H1 (cell line): ENCODE measurements at places on chromosomes 16 and 17.

DNA sequence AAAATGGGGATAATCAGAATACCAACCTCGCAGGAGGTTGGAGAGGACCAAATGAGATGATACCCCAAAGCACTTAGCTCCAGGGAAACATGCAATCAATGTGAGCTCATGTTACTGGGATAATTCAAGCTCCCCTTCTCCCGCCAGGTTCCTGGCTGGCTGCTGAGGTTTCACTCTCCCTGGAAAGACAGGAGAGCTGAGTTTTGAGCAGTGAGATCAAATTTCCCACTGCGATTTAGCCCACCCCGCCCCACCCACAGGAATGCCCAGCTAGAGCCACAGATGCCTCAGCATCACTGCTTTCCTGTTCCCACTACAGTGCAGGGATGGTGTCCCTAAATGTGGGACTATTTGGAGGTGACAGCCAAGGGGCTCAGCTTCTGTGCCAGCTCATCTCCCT, 56.7 kb downstream of the ZNF423 start:
- no peak overlapping the region for H3K4me3 ChIP-seq
- H3K27me3 ChIP-seq = no peaks in the 10 kb centered on the region

- no peak overlapping the region for H3K27ac ChIP-seq
- no peak overlapping the region for H3K4me3 ChIP-seq
- H3K4me1 ChIP-seq = no peaks in the 10 kb centered on the region
Observed at GRCh38 chr17:72523491-72523890, 402.7 kb downstream of the SOX9 start.

DNA sequence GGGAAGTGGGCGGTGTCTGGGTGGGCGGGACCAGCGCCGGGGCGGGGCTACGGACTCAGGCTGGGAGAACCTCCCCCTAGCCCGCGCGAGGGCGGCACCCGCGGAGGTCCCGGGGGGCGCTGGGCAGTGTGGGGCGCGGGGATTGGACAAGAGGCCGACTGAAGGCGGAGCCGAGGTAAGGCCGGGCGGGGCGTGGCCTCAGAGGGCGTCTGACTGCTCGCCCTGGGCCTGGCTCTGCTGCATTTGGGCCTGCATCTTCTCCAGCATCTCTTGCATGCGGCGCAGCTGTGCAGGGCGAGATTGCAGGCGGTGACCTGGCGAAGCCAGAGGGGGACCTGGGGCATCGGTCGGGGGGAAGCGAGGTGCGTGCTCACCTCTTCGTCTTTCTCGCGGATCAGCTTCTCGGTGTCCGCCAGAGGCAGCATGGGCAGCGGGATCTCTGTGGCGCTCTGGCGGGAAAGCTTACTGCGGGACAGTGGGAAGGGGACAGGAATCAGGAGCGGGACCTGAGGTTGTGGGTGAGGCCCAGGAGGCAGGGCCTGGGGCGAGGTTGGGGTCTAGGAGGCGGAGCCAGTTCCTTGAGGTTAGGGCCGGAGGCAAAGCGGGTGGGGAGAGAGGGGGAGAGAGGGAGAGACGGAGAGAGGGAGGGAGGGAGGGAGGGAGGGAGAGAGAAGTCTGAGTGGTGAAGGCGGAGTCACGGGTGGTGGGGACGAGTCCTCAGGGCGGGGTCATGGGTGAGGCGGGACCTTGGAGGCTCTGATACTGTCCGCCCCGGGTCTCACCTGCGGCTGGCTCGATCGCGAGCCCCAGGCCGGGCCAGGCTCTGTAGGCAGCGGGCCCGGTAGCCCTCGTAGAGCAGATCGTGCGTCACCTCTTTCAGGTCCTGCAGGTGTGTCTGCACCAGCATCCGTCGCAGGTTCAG, 3.9 kb downstream of the SEPTIN1 start:
- no peaks in the 10 kb centered on the region for H3K36me3 ChIP-seq
- peaks cover 5% of the 10 kb centered on the region for H3K4me1 ChIP-seq
- peak; percentile 92 for DNase-seq
- peak overlapping the region; percentile 92 for H3K27ac ChIP-seq

DNA sequence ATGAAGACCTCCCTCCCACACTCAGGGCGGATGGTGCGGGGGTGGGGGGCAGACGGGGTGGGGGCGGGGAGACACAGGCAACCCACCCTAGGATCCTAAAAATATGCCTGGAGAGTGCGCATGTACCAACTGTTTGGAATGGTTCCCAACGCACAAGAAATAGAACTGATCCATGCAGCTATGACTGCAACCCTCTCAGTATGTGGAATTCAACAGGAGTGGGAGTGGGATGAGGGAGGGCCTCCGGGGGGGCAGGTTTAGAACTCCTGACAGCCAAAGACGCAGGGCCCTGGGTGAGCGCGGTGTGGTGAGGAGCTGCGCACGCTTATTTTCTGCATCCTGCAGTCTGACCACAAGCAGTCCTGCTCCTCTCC, 1.1 kb upstream of the P2RX5 start:
- H3K4me3 ChIP-seq = no peak overlapping the region
- no peaks in the 10 kb centered on the region for H3K36me3 ChIP-seq
- no peak for DNase-seq
- H3K27me3 ChIP-seq = peaks cover 20% of the 10 kb centered on the region
- peaks cover 10% of the 10 kb centered on the region; the same call in 1 of the 2 replicates for H3K4me1 ChIP-seq

- DNase-seq = no peak
- no peaks in the 10 kb centered on the region for H3K27me3 ChIP-seq
- no peaks in the 10 kb centered on the region for H3K4me1 ChIP-seq
Observed at GRCh38 chr17:13428611-13429042, 173.1 kb downstream of the HS3ST3A1 start.

- H3K36me3 ChIP-seq = no peaks in the 10 kb centered on the region
- no peak overlapping the region for H3K4me3 ChIP-seq
- H3K4me1 ChIP-seq = peaks cover 10% of the 10 kb centered on the region
- no peaks in the 10 kb centered on the region for H3K27me3 ChIP-seq
Observed at GRCh38 chr16:79269211-79269863, 331.2 kb downstream of the MAF start.

GRCh38 chr16:4115949-4116318, 308 bp downstream of the ADCY9 start:
- DNase-seq = no peak
- peaks cover 22% of the 10 kb centered on the region for H3K27me3 ChIP-seq
- H3K4me1 ChIP-seq = peaks cover 6% of the 10 kb centered on the region
- H3K27ac ChIP-seq = no peak overlapping the region
- H3K36me3 ChIP-seq = no peaks in the 10 kb centered on the region
- peak overlapping the region; percentile 60 for H3K4me3 ChIP-seq

DNA sequence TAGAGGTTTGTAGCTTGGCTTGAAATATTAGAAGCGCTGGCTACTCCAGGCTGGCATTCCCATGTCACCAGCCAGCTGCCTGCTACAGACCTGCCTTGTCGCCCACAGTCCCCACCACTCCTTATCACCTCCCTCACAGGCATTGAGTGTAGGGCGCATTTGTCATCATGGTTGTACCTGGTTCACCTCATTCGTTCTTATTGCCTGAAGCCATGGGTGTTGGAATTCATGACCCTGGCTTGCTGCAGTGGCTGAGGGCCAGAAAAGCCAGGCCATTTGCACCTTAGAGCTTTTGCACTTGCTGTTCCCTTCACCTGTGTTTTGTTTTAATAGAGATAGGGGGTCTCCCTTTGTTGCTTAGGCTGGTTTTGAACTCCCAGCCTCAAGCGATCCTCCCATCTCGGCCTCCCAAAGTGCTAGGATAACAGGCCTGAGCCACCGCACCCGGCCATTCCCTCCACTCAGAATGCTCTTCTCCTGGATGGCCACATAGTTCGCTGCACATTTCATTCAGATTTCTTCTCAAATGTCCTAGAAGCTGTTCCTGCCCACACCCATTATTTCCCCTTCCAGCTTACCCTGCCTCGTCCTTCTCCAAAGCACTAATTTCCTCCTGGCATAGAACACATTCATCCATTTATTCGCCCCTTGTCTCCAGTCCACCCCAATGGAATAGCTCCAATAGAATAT, 97.6 kb downstream of the C16orf78 start:
- DNase-seq = no peak
- H3K27me3 ChIP-seq = peaks cover 7% of the 10 kb centered on the region; the same call in 1 of the 2 replicates
- H3K36me3 ChIP-seq = no peaks in the 10 kb centered on the region
- H3K4me3 ChIP-seq = no peak overlapping the region
- no peak overlapping the region for H3K27ac ChIP-seq

DNA sequence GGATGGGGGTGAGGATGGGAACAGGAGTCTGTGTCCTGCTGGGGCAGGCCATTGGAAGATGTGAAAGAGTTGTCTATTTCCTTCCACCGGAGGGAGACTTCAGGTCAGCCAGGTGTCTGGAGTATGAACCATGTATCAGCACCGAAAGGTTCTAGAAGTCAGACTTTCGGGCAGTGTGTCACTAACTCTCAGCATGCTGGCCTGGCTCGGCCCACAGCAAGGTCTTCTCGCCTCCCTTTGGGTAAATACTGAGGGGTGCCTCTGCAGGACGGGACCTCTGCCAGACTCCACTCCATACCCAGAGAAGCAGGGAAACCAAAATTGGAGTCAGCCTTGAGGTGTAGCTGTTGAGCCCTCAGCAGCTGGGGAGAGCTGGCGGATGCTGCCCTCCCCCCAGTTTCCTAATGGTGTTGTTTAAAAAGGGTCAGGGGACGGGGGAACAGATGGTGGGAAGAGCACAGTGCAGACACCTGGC, 507 bp downstream of the CIITA start:
- H3K27ac ChIP-seq = no peak overlapping the region
- peaks cover 24% of the 10 kb centered on the region for H3K27me3 ChIP-seq
- no peaks in the 10 kb centered on the region for H3K36me3 ChIP-seq
- no peak overlapping the region for H3K4me3 ChIP-seq
- no peaks in the 10 kb centered on the region; the same call in none of the 2 replicates for H3K4me1 ChIP-seq
- no peak for DNase-seq

GRCh38 chr17:20276421-20276820, 190.9 kb downstream of the LGALS9B start:
- H3K36me3 ChIP-seq = no peaks in the 10 kb centered on the region; the same call in 1 of the 2 replicates
- DNase-seq = no peak
- no peak overlapping the region for H3K4me3 ChIP-seq
- H3K27ac ChIP-seq = no peak overlapping the region

- H3K4me1 ChIP-seq = no peaks in the 10 kb centered on the region
- no peaks in the 10 kb centered on the region for H3K36me3 ChIP-seq
- no peak overlapping the region for H3K4me3 ChIP-seq
- no peaks in the 10 kb centered on the region for H3K27me3 ChIP-seq
Observed at GRCh38 chr16:9016824-9017223, 53.1 kb upstream of the USP7 start.

GRCh38 chr16:77393955-77394354, 40.9 kb downstream of the ADAMTS18 start:
- no peak for DNase-seq
- no peaks in the 10 kb centered on the region for H3K27me3 ChIP-seq
- no peak overlapping the region for H3K27ac ChIP-seq
- H3K4me1 ChIP-seq = peaks cover 9% of the 10 kb centered on the region

GRCh38 chr17:76894842-76895241, 26.6 kb downstream of the MGAT5B start:
- H3K4me3 ChIP-seq = no peak overlapping the region
- DNase-seq = no peak
- no peaks in the 10 kb centered on the region for H3K4me1 ChIP-seq
- no peaks in the 10 kb centered on the region for H3K27me3 ChIP-seq
- no peak overlapping the region for H3K27ac ChIP-seq

GRCh38 chr17:76369804-76370203, 14.6 kb upstream of the SPHK1 start:
- H3K27me3 ChIP-seq = no peaks in the 10 kb centered on the region
- no peak overlapping the region for H3K4me3 ChIP-seq
- H3K27ac ChIP-seq = no peak overlapping the region
- no peaks in the 10 kb centered on the region; the same call in 1 of the 2 replicates for H3K36me3 ChIP-seq
- no peak for DNase-seq

GRCh38 chr16:82703161-82703560, 76.4 kb downstream of the CDH13 start:
- no peaks in the 10 kb centered on the region for H3K36me3 ChIP-seq
- no peak overlapping the region for H3K4me3 ChIP-seq
- no peak overlapping the region for H3K27ac ChIP-seq
- H3K27me3 ChIP-seq = no peaks in the 10 kb centered on the region
- H3K4me1 ChIP-seq = no peaks in the 10 kb centered on the region; the same call in 1 of the 2 replicates

- H3K4me1 ChIP-seq = no peaks in the 10 kb centered on the region
- H3K27me3 ChIP-seq = no peaks in the 10 kb centered on the region
- H3K27ac ChIP-seq = no peak overlapping the region
- H3K4me3 ChIP-seq = no peak overlapping the region
- no peak for DNase-seq
- no peaks in the 10 kb centered on the region; the same call in 1 of the 2 replicates for H3K36me3 ChIP-seq
Observed at GRCh38 chr16:35596467-35596866, 2137.1 kb downstream of the TP53TG3F start.

DNA sequence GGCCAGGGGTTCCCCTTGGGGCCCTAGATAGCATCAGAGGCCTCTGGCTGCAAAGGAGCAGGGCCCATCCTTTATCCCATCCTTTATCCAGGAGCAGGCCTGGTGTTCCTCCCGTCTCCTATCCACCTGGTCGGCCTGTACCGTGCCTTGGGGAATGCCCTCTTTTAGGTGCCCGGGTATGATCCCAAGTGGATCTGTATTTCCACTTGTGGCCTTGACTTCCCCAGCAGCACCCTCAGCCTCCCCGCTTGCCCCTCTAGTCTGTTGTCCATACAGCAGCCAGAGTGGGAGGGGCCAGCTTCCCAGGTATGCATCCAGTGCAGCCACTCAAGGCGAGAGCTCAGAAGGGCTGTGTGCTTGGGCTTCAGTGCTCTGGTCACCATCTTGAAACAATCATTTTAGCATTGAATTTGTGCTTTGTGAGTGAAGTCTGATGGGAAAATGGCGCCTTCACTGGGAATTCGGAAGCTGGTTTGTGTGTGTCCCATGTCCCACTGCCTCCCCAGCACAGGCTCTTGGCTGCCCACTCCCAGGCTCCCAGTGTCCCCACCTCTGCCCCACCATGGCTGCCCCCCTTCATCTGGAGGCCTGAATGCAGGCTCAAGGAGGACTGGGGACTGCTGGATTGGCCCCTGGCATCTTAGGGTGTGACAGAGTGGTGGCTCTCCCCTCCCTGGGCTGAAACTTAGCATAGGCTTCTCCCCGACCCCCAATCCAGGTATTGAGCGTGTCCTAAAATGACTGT, 3.3 kb upstream of the RNF112 start:
- H3K4me1 ChIP-seq = peaks cover 13% of the 10 kb centered on the region; the same call in 1 of the 2 replicates
- H3K27me3 ChIP-seq = no peaks in the 10 kb centered on the region
- no peak overlapping the region for H3K27ac ChIP-seq
- H3K4me3 ChIP-seq = no peak overlapping the region
- DNase-seq = no peak

GRCh38 chr16:84084570-84085270, 32.0 kb downstream of the MBTPS1 start:
- no peak overlapping the region for H3K4me3 ChIP-seq
- no peaks in the 10 kb centered on the region for H3K27me3 ChIP-seq

GRCh38 chr16:19757026-19757425, 39.0 kb downstream of the IQCK start:
- no peak overlapping the region for H3K27ac ChIP-seq
- no peak for DNase-seq
- H3K4me1 ChIP-seq = no peaks in the 10 kb centered on the region
- H3K36me3 ChIP-seq = no peaks in the 10 kb centered on the region
- no peaks in the 10 kb centered on the region for H3K27me3 ChIP-seq
